CD4-positive, alpha-beta T cell (primary cell): ENCODE measurements at places on chromosomes 7 and 10.
A peak's percentile ranks its signal among the peaks of the same experiment; 100 is the strongest.

DNA sequence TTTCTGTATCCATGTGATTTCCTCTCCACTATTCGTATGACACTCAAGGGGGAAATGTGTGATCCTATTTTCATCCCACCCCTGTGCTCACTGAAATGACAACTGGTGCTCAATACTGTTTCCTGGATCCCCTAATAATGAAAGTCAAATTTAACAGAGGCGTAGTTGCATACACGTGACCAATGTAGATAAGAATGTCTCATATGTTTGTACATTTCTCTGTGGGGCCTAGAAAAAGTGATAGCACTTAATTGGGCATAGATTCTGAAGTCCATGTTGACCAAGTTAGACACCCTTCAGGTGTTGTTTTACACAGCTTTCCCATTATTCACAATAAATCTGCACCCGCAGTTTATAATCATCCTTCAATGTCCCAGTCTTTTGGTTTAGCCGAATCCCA, 59.1 kb downstream of the JAZF1 start:
- no peak for DNase-seq

DNA sequence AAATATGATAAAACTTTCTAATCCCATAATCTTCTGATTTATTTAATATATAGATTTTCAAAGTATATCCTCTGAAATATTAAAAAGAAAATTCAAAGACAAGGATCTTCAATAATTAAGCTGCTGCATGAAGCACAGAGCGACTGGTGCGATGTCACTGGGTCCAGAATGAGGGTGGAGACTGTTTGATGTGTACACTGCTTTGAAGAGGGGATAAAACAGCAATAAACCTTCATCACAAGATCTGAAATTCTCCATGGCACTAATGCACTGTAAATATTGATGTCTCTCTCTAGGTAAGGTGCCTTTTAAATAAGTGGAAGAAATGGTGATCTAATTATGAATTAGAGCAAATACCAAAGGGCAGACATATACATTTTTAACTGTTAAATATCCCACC, 337.8 kb downstream of the PARD3 start:
- DNase-seq = no peak

DNA sequence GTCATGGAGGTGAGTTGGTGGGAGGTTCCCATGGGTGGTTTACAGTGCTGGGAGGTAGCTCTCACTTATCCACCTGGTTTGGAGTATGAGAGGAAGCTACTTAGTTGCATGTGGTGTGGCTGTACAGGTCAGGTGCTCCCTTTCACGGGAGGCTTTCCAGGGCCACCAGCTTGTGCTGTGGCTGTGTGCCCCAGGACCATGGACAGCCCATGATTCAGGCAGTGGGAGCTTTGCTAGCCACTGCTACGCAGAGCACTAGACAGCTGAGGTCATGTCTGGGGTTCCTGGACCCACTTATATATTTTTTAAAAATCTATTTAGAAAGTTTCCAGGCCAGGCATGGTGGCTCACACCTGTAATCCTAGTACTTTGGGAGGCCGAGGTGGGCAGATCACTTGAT, 42.5 kb upstream of the KCNMA1 start:
- no peak for DNase-seq

- DNase-seq = no peak
Observed at GRCh38 chr7:81308643-81309322, 389.9 kb upstream of the SEMA3C start.

DNA sequence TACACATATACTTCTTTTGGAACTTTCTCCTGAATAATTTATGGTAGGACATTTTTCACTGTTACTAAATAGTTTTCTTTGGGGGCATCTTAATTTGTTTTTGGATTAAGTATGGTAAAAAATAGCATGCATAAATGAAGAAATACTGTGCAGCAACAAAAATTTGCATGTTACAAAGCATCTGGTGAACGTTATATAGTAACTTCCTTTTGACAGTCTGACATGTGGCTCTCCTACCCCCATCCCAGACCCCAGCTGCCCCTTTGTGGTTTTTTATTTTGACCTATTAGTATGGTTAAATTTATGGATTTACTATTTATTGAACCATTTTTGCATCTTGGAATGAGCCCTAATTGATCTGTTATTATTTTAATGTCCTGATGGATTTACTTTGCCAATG, 9.9 kb downstream of the TASOR2 start:
- no peak for DNase-seq

GRCh38 chr10:71964098-71964742, at the start of gene CHST3:
CHST3 (plus strand) TSS chr10:71964395; CDS start chr10:72005843, 41,448 bp downstream.
- no peak for DNase-seq

DNA sequence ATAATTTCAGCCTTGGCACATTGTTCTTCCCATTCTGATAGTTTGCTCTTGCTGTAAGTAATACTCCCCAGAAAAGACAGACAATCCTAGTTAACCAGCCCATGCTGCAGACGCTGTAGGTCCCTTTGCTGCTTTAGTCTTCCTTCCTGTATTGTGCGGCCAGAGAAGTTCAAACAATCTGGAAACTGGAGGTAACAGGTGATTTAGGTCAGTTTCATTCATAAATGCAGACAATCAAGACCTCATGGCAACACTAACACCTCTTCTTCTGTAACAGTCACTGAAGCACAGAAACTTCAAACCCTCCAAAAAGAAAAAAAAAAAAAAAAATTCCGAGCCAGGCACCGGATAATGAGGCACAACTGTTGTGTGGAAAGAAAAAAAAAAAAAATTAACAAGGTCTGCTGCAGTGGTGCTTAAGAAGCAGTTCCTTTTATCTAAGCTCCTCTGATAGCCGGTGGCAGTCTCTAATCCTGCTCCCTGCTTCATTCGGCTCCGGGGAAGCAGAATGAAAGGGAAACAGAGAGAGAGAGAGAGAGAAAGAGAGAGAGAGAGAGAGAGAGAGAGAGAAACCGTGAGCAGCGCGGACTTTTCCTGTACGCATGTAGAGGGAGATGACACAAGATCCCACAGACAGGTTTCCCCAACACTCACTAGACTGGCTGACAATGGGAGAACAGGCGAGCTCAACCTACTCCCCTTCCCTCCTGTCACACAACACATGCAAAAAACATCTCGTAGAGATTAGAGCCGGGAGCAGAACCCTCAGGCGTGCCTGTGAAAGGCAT, at the start of gene SEMA3A:
SEMA3A (minus strand) TSS at position 306 of the 788 bp plus-strand sequence; CDS start at position 103, 203 bp downstream.
- DNase-seq = no peak

DNA sequence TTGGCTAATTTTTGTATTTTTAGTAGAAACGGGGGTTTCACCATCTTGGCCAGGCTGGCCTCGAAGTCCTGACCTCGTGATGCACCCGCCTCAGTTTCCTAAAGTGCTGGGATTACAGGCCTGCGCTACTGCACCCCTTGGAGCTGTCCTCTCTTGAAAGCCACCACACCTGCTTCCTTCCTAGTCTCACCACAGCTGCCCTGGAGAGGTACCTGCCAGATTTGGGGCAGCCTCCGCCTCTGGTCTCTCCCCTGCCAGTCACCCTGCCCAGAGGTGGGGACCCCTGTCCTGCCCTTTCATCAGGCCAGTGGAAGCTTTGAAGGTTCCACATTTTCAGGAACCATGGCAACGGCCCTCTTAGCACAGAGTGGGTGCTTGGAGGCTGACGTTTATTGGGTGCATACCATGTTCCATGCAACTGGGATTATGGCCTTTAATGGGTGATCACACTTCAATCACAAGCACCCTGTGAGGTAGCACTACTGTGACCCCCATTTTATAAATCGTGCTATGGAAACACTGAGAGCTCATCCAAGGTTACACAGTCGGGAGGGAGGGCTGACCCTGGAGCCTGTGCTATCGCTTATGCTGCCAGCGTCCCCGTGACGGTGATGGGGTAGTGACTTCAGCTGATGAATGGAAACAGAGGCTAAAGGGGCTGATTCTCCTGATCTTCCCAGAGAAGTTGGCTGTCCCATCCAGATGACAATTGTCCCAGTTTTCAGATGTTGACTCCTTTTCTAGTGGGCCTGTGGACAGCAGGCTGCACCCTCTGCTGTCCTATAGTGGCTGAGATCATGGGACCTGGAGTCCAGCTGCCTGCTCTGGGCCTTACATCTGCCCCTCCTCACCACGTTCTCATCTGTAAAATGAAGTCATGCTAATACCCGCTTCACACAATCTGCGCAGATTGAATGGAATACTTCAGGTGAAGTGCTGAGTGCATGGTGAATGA, 11.5 kb upstream of the FGFR2 start:
- DNase-seq = no peak

DNA sequence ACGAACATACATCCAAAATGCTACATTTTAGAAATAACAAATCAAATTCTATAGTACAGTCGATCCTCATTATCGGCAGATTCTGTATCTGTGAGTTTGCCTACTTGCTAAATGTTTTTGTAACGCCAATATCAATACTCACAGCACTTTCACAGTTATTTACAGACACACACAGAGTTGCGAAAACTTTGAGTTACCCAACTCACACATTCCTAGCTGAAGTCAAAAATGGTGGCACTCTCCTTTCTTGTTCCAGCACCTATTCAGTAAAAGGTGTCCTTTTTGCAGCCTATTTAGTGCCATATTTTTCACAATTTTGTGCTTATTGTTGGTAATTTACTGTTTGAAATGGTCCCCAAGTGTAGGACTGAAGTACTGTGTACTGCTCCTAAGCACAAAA, 161.7 kb downstream of the AKR1D1 start:
- DNase-seq = no peak

- peak; percentile 1 for DNase-seq
Observed at GRCh38 chr10:77925795-77926565, 575 bp downstream of the DLG5 start.

GRCh38 chr10:132846631-132847415, 60.9 kb upstream of the NKX6-2 start:
- DNase-seq = no peak

GRCh38 chr10:96978621-96979154, 146.6 kb downstream of the LCOR start:
- no peak for DNase-seq

DNA sequence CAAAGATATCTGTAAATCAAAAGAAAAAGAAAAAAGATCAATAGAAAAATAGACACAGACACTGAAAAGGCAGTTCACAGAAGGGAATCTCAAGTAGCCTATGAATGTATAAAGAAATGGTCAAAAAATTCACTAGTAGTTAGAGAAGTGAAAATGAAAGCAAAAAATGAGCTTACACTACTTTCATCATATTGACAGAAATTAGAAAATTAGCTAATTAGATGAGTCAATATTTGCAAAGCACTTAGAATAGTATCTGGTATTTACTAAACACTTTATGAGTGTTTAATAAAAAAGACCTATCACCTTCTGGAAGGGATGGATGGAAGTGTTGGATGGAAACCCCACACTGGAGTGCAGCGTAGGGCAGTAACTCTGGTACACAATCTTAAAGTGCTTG, 1.7 kb upstream of the CFAP58 start:
- DNase-seq = no peak

- no peak for DNase-seq
Observed at GRCh38 chr10:35938160-35938559, 296.1 kb upstream of the FZD8 start.

GRCh38 chr7:52502281-52502680, 533.2 kb upstream of the POM121L12 start:
- DNase-seq = no peak

DNA sequence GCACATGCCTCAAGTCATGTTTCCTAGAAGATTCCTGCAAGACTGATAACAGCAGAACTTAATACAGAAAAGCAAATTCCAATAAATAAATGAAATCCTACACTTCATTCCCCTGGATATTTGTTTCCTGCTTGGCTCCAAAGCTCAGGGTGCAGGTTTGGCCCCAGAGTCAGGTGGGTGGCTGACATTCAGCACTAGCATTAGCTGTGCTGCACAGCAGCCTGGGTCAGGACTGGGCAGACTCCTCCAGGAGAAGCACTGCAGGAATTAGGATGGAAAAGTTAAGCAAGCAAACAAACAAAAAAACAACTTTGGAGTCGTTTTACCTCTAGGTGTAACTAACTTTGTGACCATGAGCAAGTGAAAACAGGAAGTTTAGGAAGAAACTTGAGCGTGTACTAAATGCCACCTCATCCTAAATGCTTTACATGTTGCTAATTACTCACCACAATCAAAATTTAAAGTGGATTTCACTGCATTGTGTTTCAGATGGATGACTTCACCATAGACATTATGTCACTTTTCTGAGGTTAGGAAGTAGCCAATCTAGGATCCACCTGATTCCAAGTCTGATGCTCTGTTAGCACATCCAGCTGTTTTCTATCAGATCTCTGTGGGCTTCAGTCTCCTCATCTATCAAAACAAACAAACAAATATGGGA, 239.4 kb downstream of the C7orf25 start:
- DNase-seq = no peak

GRCh38 chr10:60717852-60718251, 60.4 kb upstream of the CDK1 start:
- no peak for DNase-seq

GRCh38 chr10:6999232-6999925, 411.5 kb downstream of the SFMBT2 start:
- DNase-seq = no peak

DNA sequence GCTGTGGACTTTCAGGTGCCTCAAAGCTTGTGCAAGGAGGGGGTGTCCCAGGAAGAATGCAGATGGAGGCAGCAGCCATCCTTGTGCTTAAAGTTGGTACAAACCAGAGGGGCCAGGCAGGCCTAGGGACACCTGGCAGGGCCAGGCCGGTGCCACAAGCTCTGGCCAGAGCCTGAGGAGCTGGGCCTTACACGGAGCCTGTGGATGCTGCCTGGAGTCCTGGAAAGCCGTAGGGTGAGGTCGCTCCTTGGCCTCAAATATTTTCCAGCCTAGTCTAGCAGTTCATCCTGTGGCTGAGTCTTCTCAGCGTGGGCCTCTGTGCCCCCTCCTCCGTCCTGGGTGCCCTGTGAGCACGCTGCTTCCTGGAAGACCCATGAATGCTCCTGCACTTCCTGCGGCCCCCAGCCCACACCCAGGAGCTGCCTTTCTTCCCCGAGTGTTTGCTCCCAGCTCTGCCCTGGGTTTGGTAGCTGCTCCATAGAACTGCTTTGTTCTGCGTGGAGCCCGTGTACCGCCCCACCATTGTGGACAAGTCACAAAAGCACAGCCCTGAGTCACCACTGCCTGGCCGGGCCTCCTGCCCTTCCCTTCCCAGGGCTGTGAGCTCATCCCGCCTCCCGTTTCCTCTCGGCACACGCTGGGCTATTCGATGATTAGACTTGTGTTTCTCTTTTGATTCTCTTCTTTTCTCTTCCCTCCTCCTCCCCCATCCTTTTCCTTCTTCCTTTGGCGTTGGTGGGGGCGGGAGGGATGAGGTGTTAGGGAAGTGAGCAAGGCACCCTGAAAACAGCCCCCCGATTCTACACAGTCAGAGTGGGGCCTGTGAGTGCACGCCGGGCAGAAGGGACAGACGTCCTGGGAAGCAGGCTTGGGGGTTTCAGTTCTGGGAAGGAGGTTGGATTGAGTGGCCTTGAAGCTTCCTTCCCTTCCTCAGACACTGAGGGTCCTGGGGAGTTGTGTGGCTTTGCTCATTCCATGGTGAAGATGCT, 73.2 kb upstream of the SHH start:
- DNase-seq = no peak

- no peak for DNase-seq
Observed at GRCh38 chr10:20976891-20977290, 79.8 kb upstream of the NEBL start.

- no peak for DNase-seq
Observed at GRCh38 chr10:63843107-63843506, 321.9 kb downstream of the REEP3 start.
